ENCODE measurements at places on chromosomes 3 and 15.

GRCh38 chr3:179151474-179151873 is 3.3 kb downstream of the PIK3CA start:
- DNase-seq, result no peak

DNA sequence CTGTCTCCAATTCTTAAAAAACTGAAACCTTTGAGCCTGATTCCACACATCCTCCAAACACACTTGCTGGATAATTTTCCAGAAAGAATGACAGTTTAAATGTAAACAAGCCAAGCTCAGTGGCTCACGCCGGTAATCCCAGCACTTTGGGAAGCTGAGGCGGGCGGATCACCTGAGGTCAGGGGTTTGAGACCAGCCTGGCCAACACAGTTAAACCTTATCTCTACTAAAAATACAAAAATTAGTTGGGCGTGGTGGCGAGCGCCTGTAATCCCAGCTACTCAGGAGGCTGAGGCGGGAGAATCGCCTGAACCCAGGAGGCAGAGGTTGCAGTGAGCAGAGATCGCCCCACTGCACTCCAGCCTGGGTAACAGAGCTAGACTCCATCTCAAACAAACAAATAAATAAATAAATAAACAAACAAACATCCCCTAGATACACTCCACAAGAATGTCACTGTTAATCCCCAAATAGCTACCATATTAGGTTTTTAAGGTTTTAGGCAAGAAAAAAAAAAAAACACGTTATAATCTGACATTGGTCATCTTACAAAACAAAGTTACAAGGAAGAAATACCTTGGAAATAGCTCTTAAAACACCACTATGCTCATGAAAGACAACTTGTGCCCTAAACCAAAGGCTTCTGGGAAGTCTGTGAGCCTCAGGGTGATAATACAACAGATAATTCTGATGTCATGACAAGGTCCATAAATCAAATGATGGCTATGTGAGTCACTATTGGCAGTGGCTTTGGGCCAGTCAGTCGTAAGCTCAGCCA is 13.2 kb downstream of the TNIK start:
- DNase-seq, result no peak

DNA sequence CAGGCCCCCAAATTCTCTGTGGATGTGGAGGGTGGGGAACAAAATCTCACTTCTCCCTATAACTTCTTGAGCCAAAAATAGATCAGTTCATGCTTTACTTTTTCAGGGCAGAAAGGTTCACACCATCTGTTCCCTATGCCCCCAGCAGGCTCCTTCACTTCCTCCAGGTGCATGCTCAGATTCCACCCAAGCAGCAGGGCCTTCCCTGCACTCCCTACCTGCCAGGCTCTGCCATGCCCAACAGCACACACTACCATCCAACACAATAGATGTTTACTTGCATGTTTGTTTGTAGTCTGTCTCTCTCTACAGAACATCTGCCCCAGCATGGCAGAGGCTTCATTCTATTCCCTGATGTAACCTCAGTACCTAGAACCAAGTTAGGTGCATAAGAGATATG is 43.3 kb downstream of the GABRB3 start:
- DNase-seq, result no peak

- DNase-seq, result no peak
These were observed 40.2 kb downstream of the DOCK3 start for GRCh38 chr3:50714946-50715345.

- DNase-seq, result no peak
These were observed 11.6 kb downstream of the RMDN3 start for GRCh38 chr15:40743485-40743901.

DNA sequence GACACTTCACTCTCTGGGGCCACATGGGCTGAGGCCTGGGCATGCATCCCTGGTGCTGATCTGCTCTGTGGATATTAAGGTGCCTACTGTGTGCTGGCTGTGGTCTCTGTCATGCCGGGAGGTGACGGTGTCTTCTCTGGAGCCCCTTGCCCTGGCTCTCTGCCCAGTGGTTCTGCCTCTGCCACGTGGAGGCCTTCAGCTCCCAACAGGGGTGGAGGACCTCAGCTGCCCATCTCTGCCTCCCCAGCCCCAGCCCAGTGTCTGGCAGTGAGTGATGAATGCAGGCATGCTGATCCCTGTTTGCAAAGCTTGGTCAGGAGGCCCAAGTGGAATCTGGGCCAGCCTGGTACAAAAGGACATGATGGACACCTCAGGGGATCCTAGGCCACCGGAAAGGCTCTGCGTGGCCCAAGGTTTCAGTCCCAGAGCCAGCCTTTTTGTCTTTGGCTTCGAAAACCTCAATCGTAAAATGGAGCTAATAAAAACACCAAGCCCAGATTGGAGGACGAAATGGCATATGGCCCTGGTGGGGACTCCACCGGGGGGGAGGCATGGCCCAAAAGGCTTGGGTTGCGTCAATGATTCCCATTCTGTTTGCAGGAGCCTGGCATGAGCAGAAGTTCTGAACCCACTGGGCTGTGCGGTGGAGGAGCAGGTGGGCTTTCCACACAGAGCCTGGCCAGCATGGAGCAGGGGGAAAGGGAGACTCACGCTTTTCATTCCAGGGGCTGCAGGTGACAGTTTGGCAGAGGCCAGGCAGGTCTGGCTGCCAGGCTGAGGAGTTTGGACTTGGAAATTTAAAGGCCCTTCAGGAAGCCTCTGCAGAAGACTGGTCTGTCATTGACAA is 54.7 kb upstream of the KLF13 start:
- no peak for DNase-seq

- no peak for DNase-seq
These were observed 166.9 kb upstream of the TPM1 start for GRCh38 chr15:62875626-62876021.

GRCh38 chr3:192187485-192188051 is 539.8 kb downstream of the FGF12 start:
- no peak for DNase-seq

DNA sequence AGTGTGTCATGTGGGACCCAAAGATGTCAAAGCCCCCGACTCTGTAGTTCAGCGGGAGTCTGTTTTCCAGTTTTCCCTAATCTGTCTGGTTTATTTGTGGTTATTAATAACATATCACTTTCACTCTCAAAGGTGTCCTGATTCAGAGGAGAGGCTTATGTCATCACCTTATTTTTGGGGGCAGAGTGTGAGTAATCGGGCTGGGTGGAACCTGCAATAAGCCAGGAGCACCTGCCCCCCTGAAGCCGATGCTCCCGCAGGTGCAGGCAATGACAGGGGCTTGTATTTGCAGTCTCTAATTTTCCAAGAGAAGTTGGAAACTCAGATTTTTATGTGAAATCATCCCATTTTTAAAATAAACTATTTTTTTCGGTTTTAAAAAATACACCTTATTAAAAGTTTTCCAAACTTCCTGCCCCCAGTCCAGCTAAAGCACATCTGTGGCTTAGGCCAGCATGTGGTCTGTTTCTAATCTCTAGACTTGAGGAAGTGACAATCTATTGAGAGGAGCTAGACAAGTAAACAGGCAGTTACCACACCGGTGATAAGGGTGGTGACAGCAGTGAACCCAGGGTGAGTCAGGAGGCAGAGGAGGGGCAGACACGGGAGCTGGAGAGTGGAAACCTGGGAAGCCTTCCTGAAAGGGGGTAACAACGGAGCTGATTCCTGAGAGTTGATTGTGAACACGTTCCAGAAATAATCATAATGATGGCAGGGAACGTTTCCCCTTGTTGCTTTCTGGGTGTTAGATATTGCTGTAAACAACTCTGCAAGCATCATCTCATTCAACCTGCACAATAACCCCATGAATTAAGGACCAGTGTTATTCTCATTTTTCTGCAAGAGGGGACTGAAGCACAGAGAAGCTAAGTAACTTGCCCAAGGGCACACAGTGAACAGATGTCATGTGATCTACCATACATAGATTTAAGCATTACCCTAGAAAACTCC is 37.2 kb downstream of the BHLHE40 start:
- DNase-seq, result peak; percentile 77

DNA sequence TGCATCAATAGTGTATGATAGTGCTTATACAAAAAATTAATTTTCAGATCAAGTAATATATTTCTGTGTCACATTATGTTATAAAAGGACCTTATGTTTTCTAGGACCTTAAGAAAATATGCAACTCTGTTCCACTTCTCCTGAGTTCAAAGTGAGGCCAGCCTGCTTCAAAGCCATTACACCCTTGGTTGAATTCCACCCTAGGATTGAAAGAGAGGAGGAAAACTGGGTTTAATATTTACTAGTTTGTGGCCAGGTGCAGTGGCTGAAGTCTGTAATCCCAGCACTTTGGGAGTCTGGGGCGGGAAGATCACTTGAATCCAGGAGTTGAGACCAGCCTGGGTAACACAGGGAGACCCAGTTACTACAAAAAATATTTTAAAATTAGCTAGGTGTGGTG is 32.9 kb upstream of the NR1I2 start:
- no peak for DNase-seq

GRCh38 chr3:126021224-126021623 is 52.2 kb downstream of the ROPN1B start:
- DNase-seq, result no peak

- DNase-seq, result no peak
These were observed 328.5 kb upstream of the GOLIM4 start for GRCh38 chr3:168424059-168424734.

GRCh38 chr15:64780600-64781156 is 5.3 kb upstream of the RBPMS2 start:
- no peak for DNase-seq

DNA sequence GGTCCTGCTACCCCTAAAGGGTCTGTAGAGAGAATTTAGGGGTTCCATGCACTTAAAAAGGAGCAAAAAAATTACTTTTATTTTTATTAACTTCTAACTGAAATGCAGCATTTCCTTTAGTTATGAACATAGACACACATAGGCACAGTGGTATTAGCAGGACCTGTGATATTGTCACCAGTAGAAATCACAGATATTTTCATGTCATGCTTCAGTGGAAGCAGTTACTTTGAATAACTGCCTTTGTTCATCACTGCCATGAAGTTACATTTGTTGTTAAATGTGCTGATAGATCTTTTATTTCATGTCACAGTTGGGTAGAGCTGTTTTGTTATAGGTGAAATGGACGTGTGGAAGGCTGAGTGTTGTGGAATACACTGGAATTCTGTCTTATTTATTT is 37.4 kb downstream of the TRAK1 start:
- no peak for DNase-seq

GRCh38 chr3:64352639-64352992 is 127.3 kb upstream of the PRICKLE2 start:
- no peak for DNase-seq

DNA sequence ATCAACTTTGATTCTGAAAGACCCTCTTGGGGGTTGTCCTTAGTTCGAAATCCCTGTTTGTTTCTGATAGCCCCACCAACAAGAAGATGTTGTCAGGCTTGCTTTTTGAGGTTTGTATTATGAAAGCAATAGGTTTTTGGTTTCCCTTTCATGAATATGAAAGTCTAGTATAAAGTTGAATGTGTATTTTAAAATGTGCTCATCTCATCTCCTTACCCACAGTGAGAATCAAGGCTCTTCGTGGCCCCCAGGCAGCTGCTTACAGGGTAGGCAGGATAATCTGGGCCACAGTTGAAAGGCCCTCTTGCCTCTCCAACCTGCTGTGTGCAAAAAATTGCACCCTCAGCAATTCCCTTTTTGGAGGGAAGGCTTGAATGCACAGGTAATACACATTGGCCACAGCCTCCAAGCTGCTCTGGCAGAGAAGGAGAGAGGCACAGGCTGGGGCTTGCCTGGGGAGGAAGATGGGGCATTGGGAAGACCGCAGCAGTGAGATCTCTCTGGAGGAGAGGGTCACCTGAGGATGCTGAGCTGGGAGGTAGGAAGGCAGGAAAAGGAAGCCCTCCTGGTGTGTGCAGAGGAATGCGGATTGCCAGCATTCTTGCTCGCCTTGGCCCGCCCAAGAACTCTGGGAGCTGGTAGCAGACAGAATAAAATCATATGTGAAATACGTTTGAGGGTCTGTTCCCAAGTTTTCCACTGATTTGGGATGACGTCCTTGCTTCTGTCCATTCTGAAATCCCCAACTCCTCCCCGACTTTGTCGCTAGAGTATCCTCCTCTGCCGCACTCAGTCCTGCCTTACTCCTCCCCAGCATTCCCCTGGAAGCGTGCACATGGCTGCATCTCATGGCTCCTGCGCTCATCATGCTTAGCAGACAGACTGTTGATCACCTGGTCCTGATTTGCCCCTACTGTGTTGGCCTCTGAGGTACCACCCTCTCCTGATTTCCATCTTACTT is 196.4 kb downstream of the RPLP1 start:
- DNase-seq, result no peak

DNA sequence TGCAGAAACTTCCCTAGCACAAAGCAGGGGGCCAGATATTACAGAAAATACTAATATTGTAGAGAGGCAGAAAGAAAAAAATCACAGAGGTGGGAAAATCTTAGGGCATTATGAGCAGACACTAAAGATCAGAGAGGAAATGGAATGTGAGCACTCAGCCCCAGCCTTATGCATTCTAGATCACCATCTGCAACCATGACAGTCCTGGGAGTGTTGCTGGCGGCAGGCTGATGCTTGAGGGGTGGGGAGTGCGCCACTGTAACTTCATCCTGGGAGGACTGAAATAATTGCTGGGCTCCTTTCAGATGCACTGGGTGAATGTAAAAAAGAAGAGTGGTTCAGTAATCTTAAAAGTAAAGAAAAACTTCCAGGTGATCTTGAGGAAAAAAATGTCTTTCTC is 427.6 kb upstream of the SEMA6D start:
- no peak for DNase-seq

GRCh38 chr3:152339881-152340505 is 71.3 kb downstream of the MBNL1 start:
- DNase-seq, result no peak

GRCh38 chr3:32596282-32596908 is 25.7 kb upstream of the DYNC1LI1 start:
- no peak for DNase-seq

- no peak for DNase-seq
These were observed 139.7 kb downstream of the LIPC start for GRCh38 chr15:58571491-58571890.

DNA sequence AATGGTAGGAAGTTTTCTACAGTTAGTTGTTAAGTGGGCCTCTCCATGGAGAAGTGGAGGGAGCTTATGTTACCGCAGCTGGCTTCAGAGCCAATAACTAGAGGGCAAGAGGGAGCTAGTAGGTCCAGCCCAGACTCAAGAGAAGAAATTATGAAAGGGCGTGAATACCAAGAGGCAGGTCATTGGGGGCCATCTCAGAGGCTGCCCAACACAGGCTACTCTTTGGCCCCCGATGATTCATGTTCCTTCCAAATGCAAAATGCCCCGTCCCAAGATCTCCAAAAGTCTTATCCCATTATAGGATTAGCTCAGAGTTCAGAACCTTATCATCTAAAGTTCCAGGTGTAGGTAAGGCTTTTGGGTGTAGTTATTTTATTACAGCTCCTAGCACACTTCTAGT is 94.5 kb downstream of the FNDC3B start:
- no peak for DNase-seq

GRCh38 chr3:128867200-128868125 is 12.0 kb upstream of the ACAD9 start:
- DNase-seq, result no peak

Measured in CD8-positive, alpha-beta T cell (primary cell).